ENCODE measurements at places on chromosomes 11 and 22.

GRCh38 chr11:115475564-115475963 lies 28.7 kb downstream of the CADM1 start:
- no peak for DNase-seq

- no peak for DNase-seq
Measured at GRCh38 chr11:104057908-104058307, 21.5 kb downstream of the DDI1 start.

- DNase-seq, result no peak
Measured at GRCh38 chr11:118565051-118565450, 680 bp downstream of the IFT46 start.

- no peak for DNase-seq
Measured at GRCh38 chr11:75858042-75858441, 43.0 kb downstream of the UVRAG start.

Measured in stimulated activated CD8-positive, alpha-beta memory T cell treated with anti-CD3 and anti-CD28 coated beads, Interleukin-4, amount 100 ng/mL, for 1 hour (primary cell).